ENCODE measurements at places on chromosomes 5 and 9.

DNA sequence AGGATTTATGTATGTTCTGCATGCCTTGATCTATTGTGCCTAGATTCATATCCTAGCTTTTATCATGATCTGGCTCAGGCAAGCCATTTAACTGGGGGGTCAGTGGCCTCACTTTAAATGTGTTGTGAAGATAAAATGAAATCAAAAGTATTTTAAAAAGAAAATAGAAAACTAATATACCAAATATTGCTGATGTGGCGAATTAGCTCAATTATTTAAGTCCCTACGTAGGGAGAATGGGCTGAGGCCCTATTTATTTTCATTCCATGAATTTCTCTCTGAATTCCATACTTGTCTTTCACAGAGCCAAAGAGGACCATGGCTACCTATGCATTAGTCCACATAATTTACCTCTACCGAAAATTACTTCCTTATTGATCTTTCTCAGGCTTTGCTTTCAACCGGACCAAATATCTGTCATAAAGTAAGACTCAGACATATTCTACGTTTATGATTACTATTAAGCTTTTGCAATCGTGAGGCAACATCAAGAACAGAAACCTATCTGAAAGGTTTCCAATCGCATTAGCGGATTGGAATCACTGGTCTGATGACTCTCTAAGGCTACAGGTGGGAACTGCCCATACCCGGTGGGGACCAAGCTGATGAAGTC, 1.7 kb downstream of the MBLAC2 start:
- DNase-seq, result peak; percentile 8

- DNase-seq, result no peak
Observed at GRCh38 chr5:61827445-61827975, 478.5 kb upstream of the KIF2A start.

DNA sequence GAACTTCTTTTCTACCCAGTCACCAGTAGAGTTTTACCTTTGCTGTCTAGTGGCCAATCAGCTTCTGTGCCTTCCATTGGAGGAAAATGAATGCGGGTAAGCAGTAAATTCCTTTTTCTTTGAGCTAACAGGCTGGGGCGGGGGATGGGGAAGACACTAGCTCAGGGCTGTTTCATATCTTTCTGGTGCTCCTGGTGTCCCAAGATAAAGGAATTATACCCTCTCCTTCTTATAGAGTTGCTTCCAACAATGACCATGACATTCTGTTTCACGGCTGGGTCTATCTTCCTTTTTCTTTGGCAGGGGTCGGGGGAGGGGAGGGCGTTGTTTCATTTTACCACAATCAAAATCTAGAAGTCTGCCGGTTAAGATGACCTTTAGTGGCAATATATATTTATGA, 51.2 kb upstream of the RPS23 start:
- no peak for DNase-seq

GRCh38 chr5:56733580-56733979, 81.8 kb upstream of the MAP3K1 start:
- DNase-seq, result no peak

DNA sequence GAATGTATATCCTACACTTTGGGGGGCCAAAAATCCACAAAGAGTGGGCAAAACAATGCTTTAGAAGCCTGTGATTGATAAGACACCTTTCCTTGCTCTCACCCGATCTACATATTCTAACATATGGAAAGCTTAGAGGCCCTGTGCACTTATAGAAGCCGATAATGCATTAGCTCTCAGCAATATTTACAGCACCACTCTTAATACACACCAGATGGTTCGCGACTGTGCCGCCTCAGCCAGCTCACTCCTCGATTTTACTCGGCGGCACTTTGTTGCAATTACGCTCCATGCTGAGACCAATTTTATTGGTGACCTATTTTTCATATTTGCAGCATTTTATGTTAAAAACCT, 18.8 kb downstream of the NR2F1 start:
- DNase-seq, result peak; percentile 50

GRCh38 chr9:109652971-109653370, 127.0 kb upstream of the PALM2AKAP2 start:
- DNase-seq, result peak; percentile 58

- no peak for DNase-seq
Observed at GRCh38 chr9:14451949-14452348, 138.0 kb upstream of the NFIB start.
